ENCODE measurements at places on chromosomes 6 and 20.

DNA sequence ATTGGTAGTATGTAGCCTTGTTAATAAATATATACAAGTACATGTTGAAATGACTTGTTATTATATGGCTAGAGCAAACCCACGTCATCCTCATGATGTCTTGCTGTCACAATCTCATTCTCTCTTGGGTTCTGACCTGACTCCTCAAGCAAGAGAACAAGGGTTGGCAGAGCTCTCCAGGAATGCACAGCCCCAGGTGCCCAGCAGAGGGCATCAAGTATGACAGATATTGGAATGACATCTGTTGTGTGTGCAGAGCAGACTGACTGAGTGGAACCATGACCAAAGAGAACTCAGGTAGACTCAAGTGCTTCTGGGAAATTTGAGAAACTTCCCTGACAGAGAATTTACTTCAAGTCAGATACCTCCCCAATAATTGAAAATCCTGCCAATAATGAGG lies 90.6 kb downstream of the PAX1 start:
- DNase-seq, result no peak

DNA sequence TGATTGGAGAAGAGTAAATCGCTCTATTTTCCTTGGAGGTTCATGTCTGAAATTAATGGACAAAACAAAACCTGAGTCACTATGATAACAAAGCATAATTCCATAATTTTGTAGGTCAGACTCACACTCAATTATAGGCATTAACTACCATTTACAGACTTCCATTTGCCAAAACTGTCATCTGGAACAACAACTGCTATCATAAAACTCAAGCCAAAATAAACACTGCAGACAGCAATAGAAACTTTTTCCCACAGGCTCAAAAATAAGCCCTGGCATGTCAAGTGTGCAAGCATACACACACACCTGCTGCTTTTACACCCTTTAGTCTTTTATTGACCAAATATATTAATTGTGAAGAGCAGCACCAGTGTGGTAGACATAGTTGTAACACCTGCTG lies 7.1 kb downstream of the MRPS10 start:
- DNase-seq, result no peak

- DNase-seq, result no peak
Measured at GRCh38 chr6:112154711-112155110, 67.3 kb downstream of the FAM229B start.

DNA sequence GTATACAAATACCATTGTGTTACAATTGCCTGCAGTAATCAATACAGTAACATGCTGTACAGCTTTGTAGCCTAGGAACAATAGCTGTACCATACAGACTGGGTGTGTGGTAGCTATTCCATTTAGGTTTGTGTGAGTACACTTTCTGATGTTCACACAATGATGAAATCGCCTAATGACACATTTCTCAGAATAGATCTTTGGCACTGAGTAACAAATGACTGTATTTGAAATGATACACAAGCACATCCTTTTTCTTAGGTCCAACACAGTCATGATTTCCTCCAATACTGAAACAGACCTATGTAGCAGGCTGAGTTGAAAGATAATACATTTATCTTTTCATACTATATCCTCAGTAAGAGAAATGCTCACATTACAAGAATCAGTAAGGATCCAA lies 13.9 kb downstream of the KHDRBS2 start:
- no peak for DNase-seq

DNA sequence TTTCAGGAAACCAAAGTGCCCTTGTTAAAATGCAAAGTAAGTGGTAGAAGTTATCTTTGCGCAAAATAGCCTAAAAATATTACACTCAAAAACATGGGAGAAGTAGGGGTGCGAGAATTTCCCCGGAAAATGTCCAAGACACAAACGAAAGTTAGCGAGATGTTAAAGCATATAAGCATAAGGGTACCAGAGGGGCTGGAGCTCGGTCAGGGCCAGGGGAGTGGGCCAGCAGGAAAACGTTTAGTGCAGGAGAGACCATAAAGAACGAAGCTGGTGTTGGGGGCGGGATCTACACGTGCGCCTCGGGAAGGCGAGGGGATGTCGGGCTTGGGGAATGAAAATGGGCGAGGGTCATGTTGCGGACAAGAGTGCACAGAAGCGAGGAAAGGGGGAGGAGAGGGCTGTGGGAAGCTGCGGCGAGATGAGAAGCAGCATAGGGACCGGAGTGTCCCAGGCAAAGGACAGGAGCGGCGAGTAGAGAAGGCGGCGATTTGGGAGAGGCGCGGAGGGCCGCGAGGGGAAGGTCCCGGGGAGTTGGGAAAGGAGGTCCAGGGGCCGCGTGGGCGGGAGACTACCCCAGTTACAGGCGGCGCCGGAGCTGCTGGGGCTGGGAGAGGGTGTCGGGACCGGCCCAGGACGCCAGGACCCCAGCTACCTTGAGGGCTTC lies 600 bp downstream of the XPO5 start:
- DNase-seq, result no peak

DNA sequence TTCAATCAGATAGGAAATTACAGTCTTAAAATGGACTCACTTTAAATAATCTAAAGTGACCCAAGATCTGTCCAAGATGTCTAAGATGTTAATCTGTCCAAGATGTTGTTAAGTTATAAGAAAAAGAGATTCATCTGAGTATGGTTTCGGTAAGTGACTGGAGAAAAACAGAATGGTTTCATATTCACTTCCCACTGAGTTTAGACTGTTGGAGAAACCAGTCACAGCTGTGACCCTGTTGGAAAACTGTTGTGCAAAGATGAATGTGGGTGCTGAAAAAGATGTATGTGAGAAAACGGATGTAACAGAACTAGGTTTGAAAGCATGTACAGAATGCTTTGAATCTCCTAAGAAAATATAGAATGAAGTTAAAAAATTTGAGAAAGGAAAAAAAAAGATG lies 325.9 kb downstream of the COL12A1 start:
- no peak for DNase-seq

GRCh38 chr6:157198425-157199279 lies 124.7 kb downstream of the TMEM242 start:
- DNase-seq, result peak; percentile 49

DNA sequence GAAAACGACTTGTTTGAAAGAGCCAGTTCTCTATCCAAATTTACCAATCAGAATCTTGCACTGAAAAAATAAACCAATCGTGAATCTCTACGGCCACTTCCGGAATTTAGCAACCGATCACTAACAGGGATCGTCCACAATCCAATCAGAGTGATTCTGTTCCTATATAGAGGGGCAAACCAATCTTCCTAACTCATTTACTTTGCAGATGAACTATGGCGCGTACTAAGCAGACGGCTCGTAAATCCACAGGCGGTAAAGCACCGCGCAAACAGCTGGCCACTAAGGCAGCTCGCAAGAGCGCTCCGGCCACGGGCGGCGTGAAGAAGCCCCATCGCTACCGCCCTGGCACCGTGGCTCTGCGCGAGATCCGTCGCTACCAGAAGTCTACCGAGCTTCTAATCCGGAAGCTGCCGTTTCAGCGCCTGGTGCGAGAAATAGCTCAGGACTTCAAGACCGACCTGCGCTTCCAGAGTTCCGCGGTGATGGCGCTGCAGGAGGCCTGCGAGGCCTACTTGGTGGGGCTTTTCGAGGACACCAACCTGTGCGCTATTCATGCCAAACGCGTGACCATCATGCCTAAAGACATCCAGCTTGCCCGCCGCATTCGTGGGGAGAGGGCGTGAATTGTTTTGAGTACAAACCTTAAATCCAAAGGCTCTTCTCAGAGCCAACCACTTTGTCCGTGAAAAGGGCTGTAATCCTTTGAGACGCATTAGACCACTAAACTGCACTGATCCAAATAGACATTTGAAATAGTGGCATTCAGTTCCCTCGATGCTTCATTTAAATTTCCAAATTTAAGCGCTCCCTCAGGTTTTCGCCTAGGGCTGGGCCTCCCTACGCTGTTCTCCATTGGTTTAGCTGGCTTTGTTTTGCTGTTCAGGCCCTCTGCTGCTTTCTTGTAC lies 138.0 kb downstream of the HFE start:
- no peak for DNase-seq

- no peak for DNase-seq
Measured at GRCh38 chr20:52434041-52434425, 242.5 kb upstream of the ZFP64 start.

DNA sequence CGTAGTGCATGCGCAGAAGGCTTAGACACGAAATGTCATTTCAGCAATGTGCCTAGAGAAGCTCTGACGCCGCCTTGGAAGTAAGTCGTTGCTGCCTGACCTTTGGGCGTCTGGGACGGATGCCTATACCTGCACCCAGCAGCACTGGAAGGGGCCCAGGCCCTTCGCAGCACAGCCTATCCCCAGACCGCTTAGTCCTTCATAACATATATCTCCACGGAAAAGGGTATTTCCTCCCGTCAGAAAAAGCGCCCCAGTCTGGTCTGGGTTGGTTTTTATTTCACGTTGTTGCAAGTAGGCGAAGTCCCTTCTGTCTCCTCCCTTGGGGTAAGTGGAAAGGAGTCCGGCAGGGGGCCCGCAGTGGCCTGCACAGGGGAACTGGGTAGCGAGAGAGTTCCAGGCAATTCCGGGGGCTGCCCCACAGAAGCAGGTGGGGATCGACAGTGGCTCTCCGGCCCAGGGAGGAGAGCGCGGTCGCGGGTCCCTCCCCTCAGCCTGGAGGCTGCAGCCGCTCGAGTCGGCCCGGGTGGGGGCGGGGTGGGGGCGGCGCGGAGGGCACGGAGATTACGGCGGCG lies 559 bp upstream of the EYA4 start:
- DNase-seq, result peak; percentile 20

DNA sequence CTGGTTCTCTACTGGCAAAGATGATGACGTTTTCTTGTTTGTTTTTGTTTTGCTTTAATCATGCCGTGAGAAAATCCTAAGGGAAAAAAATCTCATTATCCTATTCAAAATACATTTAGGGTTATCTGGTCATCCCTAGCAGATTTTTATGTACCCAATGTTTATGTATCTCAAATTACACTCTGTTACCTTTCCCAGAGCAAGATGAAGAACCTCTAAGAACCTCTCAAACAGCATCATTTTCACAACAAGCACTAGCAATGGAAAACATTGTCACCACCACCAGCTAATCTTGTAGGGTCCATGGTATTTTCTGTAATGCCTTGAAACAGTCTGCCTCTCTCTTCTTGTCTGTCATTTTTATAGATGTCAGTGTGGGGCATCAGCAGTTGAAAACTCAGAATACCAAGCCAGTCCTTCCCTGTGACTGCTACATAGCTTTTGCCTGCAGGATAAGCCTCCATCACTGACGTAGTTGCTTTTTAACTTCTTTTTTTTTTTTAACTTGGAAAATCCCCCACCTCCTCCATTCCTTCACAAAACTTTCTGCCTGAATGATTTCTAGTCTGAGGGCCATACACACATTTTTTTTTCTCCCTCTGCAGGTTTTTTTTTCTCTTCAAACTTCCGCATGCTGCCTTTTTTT lies 2.4 kb upstream of the SNAP25 start:
- DNase-seq, result no peak

GRCh38 chr6:67639161-67639560 lies 995.9 kb upstream of the ADGRB3 start:
- DNase-seq, result no peak

GRCh38 chr6:46674410-46674809 lies 13.3 kb upstream of the TDRD6 start:
- DNase-seq, result no peak

- DNase-seq, result no peak
Measured at GRCh38 chr20:51654495-51654894, 112.0 kb upstream of the NFATC2 start.

- peak; percentile 28 for DNase-seq
Measured at GRCh38 chr6:87968435-87969278, 79.0 kb upstream of the SPACA1 start.

GRCh38 chr6:78559056-78559455 lies 308.3 kb upstream of the IRAK1BP1 start:
- DNase-seq, result no peak

DNA sequence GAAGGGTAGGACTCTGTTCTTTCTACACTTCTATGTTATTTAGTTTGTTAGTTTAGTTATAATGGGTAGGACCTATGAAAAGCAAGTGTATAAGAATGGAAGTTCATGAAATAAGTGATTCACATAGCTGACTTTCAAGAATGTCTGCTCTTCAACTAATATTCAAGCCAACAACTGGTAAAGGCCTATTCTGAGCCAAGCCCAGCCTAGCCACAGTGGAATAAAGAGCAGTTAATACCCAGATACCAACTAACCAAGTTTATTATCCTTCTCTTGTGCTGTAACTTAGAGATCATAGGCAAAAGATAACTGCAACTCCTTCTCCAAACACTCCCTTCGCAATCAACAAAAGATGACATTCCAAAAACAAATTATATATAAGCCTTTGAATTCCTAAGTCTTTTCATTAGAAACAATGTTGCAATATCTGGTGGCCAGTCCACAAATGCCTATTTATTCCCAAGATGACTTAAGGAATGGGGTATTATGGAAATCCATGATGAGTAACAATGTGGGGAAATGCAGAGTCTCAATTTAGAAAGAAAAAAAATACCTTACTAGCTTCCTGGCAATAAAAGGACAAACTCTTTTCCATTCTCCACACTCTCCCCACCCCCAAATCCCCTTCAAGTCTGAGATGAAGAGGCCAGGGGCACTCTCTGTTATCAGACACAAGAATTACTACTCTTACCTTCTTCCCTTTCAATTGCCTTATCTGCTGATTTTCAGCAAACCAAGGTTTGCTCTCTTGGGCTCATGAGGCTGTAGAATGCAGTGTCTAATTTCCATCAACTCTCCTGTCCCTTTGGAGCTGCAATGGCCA lies 27.4 kb downstream of the BTBD9 start:
- DNase-seq, result no peak

- no peak for DNase-seq
Measured at GRCh38 chr6:25034431-25034921, 98.7 kb upstream of the RIPOR2 start.

DNA sequence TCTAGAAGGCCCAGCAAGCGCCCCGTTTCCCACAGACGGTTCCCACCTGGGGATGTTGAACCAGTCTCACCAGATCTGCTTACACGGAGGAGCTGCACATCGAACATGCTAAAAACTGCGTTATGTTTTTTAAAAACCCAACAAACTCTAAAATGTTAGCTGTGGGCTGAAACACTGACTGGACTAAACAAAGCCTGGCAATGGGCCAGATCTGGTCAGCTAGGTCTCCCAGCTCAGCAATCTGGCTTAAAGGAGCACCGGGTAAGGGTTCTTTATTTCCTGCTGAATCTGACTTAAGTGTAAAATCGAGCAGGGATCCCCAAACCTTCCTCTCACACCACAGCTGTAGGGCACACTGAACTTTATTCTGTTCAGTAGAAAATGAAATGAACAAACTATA lies 156.9 kb downstream of the FOXC1 start:
- no peak for DNase-seq

- DNase-seq, result no peak
Measured at GRCh38 chr6:16729183-16729691, 32.0 kb downstream of the ATXN1 start.

DNA sequence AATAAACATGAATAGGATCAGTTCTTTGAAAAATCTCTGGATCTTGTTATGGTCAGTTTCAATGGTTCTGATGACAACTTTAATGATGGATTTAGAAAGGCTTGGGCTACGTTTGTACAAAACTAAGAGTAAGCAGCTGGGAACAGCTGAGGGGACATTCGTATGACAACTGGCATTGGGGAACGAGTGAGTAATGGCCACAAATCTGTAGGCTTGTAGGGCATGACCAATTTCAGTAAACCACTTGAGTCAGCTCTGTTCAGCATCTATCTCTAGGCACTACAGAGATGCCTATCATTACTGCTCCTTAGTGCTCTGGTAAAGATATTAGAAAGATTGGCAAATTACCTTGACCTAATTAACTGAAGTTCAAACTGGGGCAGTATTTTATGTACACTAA lies 1375.6 kb downstream of the EPHA7 start:
- DNase-seq, result no peak

- no peak for DNase-seq
Measured at GRCh38 chr6:53112871-53113270, 35.8 kb downstream of the GCM1 start.

All from head of caudate nucleus (tissue), 42 donors.